ENCODE measurements at places on chromosomes 16 and 17.

DNA sequence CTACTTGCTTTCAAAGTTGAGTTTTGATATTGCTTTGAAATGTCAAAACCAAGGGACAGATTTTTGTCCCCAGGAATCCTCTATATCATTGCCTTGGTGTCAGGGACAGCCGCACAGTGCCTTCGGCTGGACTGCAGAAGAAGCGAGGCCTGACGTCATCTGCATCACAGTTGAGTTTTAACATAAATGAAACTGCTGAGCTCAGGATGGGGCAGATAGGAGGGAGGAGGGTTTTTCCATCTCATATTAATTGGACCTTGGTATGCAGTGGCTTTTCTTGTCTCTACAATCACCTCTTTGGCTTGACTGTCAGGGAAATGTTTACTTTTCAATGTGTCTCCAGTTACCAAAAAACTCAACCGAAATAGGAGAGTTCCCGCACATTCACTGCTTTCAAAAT, 111.3 kb downstream of the AATF start:
- no peak for DNase-seq

- DNase-seq = no peak
These were observed 6.1 kb downstream of the TBX21 start for GRCh38 chr17:47739150-47739549.

- no peak for DNase-seq
These were observed 1.6 kb upstream of the XPO6 start for GRCh38 chr16:28213396-28213795.

DNA sequence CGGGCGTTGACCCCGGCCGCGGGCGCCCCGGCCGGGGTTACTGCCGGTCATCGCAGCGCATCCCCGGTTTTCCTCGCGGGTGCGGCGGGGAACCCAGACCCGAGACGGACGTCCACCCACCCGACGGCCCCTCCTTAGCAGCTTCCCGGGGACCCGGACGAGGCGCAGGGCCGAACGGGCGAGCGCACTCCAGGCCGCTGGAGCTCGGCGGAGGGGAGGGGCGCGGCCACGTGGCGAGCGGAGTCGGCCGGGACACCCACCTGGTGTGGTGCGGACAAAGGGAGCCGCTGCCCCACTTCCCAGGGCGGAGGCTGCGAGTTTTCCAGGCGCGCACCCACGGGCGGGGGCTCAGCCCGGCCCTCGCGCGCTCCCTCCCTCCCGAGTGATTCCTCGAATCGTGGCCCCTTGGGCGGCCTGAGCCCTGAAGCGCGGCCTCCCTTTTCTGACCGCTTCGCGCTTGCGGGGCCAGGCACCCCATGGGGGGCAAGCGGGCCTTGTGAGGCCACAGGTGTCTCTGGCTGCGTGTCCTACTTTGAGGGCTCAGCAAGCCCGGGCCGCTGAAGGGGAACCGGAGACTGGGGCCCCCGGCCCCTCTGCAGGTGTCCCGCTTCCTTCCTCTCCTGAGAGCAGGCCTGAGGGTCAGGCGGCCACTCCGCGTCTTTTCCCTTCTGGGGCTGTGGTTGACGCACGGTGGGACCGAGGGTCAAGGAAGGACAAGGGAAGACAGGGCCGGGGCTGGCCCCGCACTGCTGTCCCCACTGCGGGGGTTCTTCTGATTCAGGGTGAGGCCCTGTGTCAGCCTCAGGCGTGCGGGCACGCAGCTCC, 1.1 kb upstream of the FASN start:
- DNase-seq = no peak

DNA sequence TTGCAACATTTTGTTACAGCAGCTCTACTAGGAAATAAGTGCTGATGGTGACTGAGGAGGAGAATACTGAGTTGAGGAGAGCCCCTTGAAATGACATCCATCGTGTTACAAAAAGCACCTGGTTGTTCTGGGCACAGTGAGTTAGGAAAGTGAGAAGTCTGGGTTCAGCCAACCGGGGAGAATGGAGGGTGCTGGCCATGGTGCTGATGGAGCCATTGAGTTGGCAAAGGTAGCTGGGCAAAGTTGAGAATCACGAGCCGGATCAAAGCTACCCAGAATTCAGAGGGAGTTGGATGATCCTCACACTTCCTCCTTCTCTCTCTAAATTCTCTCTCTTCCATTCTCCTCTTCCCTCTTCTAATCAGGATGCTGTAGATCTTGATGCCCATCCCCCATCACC, 35.0 kb upstream of the ASIC2 start:
- DNase-seq = no peak

- no peak for DNase-seq
These were observed 8.2 kb upstream of the CNGB1 start for GRCh38 chr16:57979006-57979585.

DNA sequence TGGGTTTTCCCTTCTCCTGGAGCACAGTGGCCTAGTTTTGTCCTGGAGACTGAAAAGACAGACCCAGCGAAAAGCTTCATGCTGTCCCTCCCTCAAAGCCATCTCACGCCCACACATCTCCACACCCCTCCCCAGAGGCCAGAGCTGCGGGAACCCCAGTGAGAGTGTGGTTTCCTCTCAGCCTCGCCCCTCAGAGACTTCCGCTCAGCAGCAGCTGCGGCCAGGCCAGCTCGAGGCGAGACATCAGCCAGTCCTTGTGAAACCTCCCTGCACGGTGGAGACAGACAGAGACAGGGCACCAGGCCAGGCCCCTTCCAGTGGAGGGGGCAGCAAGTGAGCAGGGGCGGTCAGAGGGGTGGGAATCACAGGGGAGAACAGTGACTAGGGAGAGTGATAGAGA, 77.0 kb upstream of the TNRC6C start:
- peak; percentile 73 for DNase-seq

DNA sequence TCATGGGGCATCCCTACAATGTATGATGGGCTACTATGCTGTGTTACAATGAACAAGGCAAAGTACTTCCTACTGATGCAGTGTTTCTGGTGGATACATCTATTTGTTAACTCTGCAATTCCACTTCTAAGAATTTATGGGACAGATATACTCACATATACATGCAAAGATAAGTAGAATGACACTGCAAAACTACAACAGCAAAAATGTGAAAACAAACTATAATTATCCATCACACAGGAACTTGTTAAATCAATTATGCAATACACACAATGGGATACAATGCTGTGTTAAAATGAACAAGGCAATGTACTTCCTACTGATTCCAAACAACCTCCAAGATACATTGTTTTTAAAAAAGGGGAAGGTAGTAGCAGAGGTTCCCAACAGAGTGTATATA, 3.2 kb downstream of the DDX52 start:
- DNase-seq = no peak

GRCh38 chr17:72898725-72899124, 193.8 kb downstream of the SLC39A11 start:
- DNase-seq = no peak

- DNase-seq = no peak
These were observed 1.5 kb upstream of the PCYT2 start for GRCh38 chr17:81912441-81913309.

DNA sequence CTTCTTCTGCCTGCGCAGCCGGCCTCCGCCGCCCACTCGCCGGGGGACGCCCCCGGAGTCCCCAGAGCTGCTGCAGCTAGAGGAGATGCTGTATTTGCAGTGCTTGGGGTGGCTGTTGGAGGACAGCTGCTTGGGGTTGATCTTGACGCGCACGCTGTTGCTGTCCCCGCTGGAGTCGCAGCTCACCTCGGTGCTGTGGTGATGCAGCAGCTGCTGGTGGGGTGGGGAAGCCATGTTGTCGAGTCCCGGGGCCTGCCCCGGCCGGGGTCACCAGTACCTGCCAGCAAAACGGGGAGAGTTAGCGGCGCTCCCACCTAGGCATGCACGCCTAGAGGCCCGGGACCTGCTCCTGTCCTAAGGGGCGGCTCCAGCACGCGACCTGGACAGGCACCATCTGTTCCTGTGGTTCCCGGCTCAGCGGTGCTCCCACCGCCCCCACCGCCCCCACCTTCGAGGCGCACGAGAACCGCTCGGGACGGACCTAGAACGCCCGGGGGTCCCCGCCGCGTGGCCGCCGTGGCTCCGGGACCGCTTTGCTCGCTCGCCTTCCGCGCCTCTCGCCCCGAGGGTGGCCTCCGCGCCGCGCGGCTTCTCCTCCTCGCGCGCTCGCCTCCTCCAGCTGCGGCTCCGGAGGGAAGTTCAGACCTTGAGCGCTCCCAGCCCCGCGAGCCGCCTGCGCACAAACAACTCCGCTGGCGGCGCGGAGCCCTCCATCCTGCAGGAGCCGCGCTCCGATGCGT, 863 bp downstream of the ADCY9 start:
- DNase-seq = no peak

DNA sequence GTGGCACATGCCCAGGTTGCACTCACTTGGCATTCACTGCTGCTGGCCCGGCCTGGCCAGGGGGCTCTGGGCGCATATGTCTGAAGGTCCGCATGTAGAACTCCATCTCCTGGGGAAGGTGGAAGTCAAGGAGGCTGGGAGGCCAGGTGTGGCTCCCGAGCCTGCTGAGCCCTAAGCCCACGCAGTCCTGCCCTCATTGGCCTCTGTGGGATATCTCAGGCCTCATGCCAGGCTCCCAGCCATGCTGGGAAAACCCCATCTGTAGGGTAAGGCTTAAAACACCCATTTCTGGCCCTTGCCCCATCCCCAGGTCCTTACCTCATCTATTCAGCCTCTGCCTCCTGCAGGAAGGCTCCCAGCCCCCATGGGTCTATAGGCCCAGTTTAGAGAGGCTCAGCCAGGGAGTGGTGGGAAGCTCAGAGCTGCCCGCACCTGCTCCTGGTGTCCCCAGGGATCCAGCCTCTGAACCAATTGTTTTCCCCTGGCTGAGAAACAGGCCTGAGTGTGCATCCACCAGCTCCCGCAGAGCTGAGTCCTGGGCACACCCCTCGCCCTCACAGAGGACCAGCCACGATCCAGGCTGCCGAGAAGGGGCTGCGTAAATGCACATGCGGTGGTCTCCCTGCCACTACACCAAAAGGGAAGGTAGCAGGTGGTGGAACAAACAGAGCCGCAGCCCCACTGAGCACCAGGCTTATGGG, 2.3 kb upstream of the TPPP3 start:
- no peak for DNase-seq

DNA sequence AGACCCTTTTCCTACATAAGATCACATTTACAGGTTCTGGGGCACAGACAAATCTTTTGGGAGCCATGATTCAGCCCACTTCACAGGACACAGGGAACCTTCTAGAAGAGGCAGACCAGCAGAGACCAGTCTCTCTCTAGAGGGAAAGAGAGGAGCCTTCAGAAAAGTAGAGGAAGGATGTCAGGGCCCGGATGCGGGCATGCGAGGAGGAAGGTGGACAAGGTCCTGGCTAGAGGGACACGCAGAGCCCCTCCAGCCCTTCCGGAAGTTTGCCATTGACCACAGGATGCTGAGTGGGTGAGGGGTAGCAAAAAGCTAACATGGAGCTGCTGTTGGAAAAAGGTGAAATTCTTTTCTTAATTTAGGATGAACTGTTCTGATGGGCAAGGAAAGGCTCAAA, 55.8 kb upstream of the MEAK7 start:
- DNase-seq = no peak

DNA sequence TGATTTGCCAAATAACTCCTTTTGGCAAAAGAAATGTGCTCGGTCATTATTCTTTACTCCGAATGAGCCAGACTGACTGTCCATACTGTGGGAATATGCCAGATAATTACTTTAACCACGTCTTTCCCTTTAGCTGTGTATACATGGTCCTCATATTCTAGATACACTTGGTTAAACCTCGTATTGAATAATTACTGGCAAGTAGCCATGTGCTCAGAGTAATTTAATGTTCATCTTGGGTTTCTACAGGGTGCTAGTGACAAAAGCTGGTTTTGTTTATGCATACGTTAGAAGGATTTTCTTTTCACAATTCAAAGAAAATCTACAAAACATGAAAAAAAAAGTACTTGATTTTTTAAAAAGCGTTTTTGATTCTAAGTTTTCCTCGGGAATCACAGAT, 540.3 kb downstream of the KCNJ2 start:
- DNase-seq = no peak

- no peak for DNase-seq
These were observed 16.3 kb downstream of the SLC47A1 start for GRCh38 chr17:19549746-19550623.

- no peak for DNase-seq
These were observed 174.9 kb downstream of the SEC14L1 start for GRCh38 chr17:77315551-77316190.

Measured in GM12864 (cell line).